ENCODE measurements at places on chromosomes 7 and 10. TPM values are rescaled to one million over a fixed set of nuclear protein-coding genes. Genes with fewer than 3 reads are reported as not detected.

Gene KMT2E
- total RNA-seq = 94.4 TPM

GRCh38 chr7:151034312-151035025 lies 6.2 kb downstream of the ABCB8 start:
- no peak overlapping the region for H3K4me3 ChIP-seq
- no peak for DNase-seq
- H3K27ac ChIP-seq = no peak overlapping the region
- H3K4me1 ChIP-seq = peaks cover 15% of the 10 kb centered on the region
- H3K36me3 ChIP-seq = peaks cover 13% of the 10 kb centered on the region

Gene CTAGE4
- 1.4 TPM for total RNA-seq

DNA sequence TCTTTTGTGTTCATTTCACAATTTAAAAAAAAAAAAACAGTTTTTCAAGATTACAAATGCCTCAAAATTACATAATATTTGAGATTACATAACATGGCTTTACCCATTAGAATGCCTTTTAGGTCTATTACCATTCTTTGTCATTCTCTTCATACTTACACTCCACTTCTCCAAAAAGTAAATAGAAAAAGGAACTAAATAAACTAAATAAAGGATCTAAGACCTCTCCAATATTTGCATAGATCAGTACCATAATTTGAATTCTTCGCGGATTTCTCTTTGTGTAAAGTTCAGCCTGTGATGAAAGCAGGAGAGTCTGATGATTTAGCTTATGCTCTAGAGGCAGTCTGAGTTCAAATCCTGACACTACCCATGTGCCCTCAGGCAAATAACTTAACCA lies 56.4 kb upstream of the C1GALT1 start:
- H3K27me3 ChIP-seq = no peaks in the 10 kb centered on the region
- no peaks in the 10 kb centered on the region for H3K4me1 ChIP-seq
- H3K36me3 ChIP-seq = no peaks in the 10 kb centered on the region

DNA sequence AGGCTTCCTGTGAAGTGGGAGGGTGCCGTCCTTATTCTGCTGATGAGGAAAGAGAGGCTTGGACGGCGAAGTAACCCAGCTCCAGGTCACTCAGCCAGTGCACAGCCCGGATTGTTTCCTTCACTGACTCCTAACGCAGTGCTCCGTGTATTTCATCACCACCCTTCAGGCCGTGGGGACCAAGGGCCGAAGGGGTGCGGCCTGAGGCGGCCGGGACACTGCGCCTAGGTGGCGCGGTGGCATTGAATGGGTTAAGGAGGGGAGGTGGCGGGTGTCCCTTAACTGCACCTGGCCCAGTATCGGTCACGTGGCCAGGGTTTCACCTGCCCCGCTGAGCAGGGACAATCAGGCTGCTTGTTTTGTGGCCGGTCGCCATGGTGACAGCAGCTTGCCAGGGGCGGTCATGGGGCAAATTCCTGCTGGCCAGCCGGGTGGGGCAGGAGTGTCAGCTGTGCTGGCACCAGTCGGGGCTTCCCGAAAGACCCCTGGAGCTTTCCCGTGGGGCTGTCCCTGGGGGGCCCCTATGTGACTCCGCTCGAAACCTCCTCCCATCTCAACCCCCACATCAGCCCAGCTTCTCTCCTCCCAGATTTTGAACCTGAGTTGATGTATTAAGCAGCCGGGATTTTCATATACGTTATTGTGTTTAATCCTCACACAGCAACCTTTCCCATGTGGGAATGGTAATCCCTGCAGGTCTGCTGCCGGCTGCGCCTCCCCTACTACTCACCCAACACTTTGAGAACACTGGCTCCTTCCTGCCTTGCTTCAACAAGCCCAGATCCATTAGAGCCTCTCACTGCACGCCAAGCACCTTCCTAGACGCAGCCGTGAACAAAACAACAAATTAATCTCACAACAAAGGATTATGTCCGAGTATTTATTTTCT lies 4.4 kb upstream of the ABHD11 start:
- no peaks in the 10 kb centered on the region for H3K36me3 ChIP-seq
- H3K4me3 ChIP-seq = no peak overlapping the region
- no peaks in the 10 kb centered on the region for H3K27me3 ChIP-seq

DNA sequence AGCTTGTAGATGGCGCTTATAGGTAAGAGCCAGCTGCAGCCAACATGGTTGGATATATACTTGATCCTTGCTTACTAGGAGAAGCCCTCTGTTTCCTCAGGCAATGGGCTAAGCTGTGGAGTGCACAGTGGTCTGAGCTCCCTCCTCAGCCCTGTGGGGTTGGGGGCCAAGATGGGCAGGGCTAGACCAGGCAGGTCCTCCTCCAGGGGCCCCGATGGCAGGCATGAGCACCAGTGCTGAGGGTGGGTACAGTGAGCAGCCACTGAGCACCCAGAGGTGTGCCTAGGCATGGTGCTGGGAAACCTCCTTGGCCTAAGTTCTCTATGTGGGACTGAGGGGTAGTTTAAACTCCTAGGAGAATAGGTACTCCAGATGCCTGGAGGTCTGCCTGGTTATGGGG lies 680.2 kb downstream of the SUGCT start:
- no peak overlapping the region for H3K4me3 ChIP-seq
- H3K36me3 ChIP-seq = no peaks in the 10 kb centered on the region
- H3K4me1 ChIP-seq = no peaks in the 10 kb centered on the region
- no peaks in the 10 kb centered on the region for H3K27me3 ChIP-seq
- no peak for DNase-seq

Gene EVX1
- total RNA-seq = not detected

GRCh38 chr7:69019437-69019836 lies 578.8 kb upstream of the AUTS2 start:
- no peaks in the 10 kb centered on the region for H3K27me3 ChIP-seq
- DNase-seq = no peak
- H3K4me3 ChIP-seq = no peak overlapping the region
- H3K27ac ChIP-seq = no peak overlapping the region
- no peaks in the 10 kb centered on the region for H3K36me3 ChIP-seq
- H3K4me1 ChIP-seq = no peaks in the 10 kb centered on the region

GRCh38 chr10:113124724-113125123 lies 174.7 kb downstream of the TCF7L2 start:
- peaks cover 43% of the 10 kb centered on the region for H3K27me3 ChIP-seq
- no peak for DNase-seq
- H3K27ac ChIP-seq = no peak overlapping the region
- H3K4me3 ChIP-seq = no peak overlapping the region

DNA sequence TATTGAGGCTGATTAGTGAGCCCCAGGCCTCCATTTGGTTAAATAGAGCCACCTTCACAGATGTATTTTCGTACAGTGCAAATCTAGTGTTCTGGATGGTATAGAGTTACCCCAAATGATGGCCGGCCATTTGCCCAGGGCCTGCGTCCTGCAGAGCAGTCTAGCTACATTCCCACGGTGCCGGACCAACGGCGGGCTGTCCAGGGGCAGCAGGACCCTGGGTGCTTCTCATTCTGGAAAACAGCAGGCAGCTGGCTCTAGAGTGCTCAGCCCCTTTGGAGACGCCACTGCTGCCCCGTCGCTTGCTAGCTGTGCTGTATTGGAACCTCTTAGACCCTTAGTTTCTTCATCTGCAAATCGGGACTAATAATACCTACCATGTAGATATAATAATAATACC lies 149.1 kb downstream of the RGS10 start:
- H3K4me3 ChIP-seq = peak overlapping the region; percentile 16
- H3K36me3 ChIP-seq = peaks cover 3% of the 10 kb centered on the region
- no peak for DNase-seq
- peak overlapping the region; percentile 13 for H3K27ac ChIP-seq
- peaks cover 12% of the 10 kb centered on the region for H3K4me1 ChIP-seq

DNA sequence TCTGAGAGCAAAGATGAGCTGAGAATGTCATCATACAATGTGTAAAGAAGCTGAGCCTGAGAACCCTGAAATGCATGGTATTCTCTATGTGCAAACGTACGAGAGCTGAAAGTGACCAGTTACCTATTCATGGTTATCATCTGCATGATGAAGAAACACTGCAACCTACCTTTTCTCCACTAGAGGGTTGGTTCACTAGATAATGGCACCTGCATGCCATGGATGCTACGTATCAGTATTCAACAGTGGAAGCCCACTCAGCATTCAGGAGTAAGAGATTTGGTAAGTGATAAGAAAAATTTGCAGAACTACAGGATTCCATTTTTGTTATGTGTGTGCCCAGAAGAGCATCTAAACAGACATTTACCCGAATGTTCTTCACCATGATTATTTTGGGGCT lies 145.4 kb downstream of the PTPRN2 start:
- H3K4me1 ChIP-seq = no peaks in the 10 kb centered on the region
- H3K27me3 ChIP-seq = peaks cover 4% of the 10 kb centered on the region
- H3K27ac ChIP-seq = no peak overlapping the region
- no peaks in the 10 kb centered on the region for H3K36me3 ChIP-seq
- no peak for DNase-seq

DNA sequence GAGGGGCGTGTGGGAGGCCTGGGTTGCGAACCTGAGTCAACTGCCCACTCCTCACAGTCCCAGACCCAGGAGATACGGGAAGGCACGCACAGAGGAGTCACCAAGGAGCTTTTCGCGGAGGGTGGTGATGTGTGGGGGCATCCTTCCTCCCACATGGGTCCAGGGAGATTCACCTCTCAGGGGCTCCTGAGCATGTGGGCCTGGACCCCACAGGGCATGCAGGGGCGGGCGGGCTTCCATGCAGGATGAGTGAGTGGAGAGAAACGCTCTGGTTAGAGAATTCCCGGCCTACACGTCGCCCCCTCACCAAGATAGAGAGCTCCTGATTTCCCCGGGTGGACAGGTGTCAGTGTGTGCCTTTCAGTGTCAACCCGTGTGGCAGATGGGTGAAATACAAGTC lies 641.7 kb upstream of the FZD8 start:
- H3K4me3 ChIP-seq = no peak overlapping the region
- no peaks in the 10 kb centered on the region for H3K4me1 ChIP-seq
- H3K27me3 ChIP-seq = no peaks in the 10 kb centered on the region
- DNase-seq = no peak

GRCh38 chr7:150968056-150968733 lies 9.9 kb downstream of the KCNH2 start:
- no peaks in the 10 kb centered on the region for H3K36me3 ChIP-seq
- no peaks in the 10 kb centered on the region for H3K27me3 ChIP-seq
- DNase-seq = no peak

Gene ZNF273
- 12.5 TPM for total RNA-seq

- no peaks in the 10 kb centered on the region for H3K27me3 ChIP-seq
- no peak for DNase-seq
- no peaks in the 10 kb centered on the region for H3K36me3 ChIP-seq
- no peaks in the 10 kb centered on the region for H3K4me1 ChIP-seq
These were observed 32.4 kb downstream of the SLIT1 start for GRCh38 chr10:97153270-97153850.

- peaks cover 11% of the 10 kb centered on the region for H3K4me1 ChIP-seq
- peak; percentile 61 for DNase-seq
- peak within 1 kb of the TSS; percentile 82 for H3K4me3 ChIP-seq
- H3K27ac ChIP-seq = peak within 1 kb of the TSS; percentile 71
These were observed at the start of gene ASB13 for GRCh38 chr10:5666008-5666840. ASB13 (minus strand) TSS chr10:5666595; CDS start chr10:5666551, 44 bp downstream.

Gene KAZALD1
- total RNA-seq = 0.47 TPM

Gene LEP
- not detected for total RNA-seq

DNA sequence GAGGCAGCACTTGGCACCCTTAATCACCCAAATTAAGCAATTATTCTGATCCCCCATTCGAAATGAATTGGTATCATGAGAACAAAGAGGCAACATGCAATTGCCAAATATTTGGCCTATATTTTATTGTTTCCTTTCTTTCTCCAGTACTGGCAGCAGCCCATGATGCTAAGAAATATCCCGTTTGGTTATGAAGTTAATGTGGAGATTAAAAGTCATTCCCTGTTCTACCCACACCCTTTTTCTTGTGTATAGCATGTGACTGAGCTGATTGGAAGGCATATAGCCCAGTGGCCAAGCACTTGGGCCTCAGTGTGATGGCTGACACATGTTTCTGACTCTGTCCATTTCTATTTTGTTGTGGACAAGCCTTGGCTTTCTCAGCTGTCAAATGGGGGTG lies 692.3 kb upstream of the GALNT17 start:
- H3K36me3 ChIP-seq = no peaks in the 10 kb centered on the region
- no peak for DNase-seq
- H3K4me1 ChIP-seq = peaks cover 6% of the 10 kb centered on the region
- no peaks in the 10 kb centered on the region for H3K27me3 ChIP-seq

DNA sequence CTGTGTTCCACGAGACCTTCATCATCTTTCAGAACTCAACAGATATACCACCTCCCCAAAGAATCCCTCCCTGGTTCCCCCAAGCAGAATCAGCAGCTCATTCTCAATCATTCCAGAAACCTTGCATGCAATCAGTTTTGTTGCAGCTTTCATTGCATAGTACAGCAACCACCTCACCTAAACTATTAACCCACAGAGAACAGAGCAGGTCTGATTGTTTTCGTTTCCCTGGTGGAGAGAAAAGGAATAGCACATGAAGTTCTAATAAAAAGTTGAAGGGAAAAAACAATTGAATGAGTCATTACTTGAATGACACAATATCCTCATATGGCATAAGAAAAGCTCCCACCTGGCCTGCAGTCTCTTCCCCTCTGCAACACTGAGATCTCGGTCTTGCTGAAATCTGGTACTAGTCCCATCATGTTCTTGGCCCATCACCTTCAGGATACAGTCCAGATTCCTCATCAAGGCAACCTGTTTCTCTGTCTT lies 147.1 kb upstream of the GDF10 start:
- peak overlapping the region; percentile 14 for H3K27ac ChIP-seq
- H3K27me3 ChIP-seq = no peaks in the 10 kb centered on the region
- no peak overlapping the region for H3K4me3 ChIP-seq

- no peaks in the 10 kb centered on the region for H3K27me3 ChIP-seq
- no peaks in the 10 kb centered on the region for H3K36me3 ChIP-seq
- no peaks in the 10 kb centered on the region for H3K4me1 ChIP-seq
These were observed 539.7 kb upstream of the KCND2 start for GRCh38 chr7:119733127-119733879.

- H3K27ac ChIP-seq = no peak overlapping the region
- no peaks in the 10 kb centered on the region for H3K27me3 ChIP-seq
- no peaks in the 10 kb centered on the region for H3K4me1 ChIP-seq
- no peak for DNase-seq
- no peak overlapping the region for H3K4me3 ChIP-seq
- H3K36me3 ChIP-seq = no peaks in the 10 kb centered on the region
These were observed 91.9 kb downstream of the CNTNAP2 start for GRCh38 chr7:146208492-146208891.

GRCh38 chr7:141200191-141201108 lies 126.6 kb downstream of the TMEM178B start:
- H3K27ac ChIP-seq = no peak overlapping the region
- DNase-seq = no peak
- H3K4me1 ChIP-seq = no peaks in the 10 kb centered on the region
- no peaks in the 10 kb centered on the region for H3K36me3 ChIP-seq
- peaks cover 11% of the 10 kb centered on the region for H3K27me3 ChIP-seq

DNA sequence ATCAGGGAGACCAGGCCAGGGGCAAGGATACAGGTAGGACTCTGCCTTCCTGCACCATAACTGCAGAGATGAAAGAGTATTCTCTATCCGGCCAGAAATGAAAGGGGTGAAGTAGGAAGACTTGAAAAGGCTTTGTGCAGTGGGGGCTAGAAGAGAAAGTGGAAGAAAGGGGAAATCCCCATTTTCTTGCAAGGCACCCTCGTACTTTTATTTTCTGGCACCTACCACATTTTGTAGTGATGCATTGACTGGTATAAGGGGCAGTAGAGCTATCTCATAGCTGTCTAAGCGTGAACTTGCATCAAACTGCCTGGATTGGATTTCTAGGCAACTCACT lies 752 bp upstream of the CAMK2G start:
- no peaks in the 10 kb centered on the region for H3K27me3 ChIP-seq
- peaks cover 72% of the 10 kb centered on the region for H3K4me1 ChIP-seq
- H3K36me3 ChIP-seq = peaks cover 4% of the 10 kb centered on the region
- peak overlapping the region; percentile 81 for H3K27ac ChIP-seq

Gene H2BK1
- not detected for total RNA-seq
